ENCODE measurements at places on chromosomes 1 and 21.
A peak's percentile ranks its signal among the peaks of the same experiment; 100 is the strongest.

DNA sequence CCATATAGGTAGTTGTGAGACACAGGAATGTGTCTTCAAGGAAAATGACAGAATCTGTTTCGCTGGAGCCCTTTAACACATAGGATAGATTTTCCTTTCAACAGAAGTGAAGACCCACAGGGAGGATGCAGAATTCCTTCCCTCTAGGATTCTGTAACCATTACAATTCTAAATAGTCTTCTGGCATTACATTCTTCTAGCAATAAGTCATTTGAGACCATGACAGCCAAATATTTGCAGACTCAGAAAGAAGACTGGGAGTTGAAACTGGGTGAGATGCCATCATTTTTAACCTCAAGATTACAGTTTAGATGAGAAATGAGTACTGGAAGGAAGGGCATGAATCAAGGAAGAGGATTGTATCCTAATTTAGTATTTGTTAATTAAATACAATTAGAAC, 61.6 kb downstream of the ZBTB18 start:
- DNase-seq = no peak

- DNase-seq = no peak
Measured at GRCh38 chr21:41764558-41765419, 2.1 kb downstream of the RIPK4 start.

GRCh38 chr1:221841251-221841982, 99.5 kb upstream of the DUSP10 start:
- DNase-seq = no peak

DNA sequence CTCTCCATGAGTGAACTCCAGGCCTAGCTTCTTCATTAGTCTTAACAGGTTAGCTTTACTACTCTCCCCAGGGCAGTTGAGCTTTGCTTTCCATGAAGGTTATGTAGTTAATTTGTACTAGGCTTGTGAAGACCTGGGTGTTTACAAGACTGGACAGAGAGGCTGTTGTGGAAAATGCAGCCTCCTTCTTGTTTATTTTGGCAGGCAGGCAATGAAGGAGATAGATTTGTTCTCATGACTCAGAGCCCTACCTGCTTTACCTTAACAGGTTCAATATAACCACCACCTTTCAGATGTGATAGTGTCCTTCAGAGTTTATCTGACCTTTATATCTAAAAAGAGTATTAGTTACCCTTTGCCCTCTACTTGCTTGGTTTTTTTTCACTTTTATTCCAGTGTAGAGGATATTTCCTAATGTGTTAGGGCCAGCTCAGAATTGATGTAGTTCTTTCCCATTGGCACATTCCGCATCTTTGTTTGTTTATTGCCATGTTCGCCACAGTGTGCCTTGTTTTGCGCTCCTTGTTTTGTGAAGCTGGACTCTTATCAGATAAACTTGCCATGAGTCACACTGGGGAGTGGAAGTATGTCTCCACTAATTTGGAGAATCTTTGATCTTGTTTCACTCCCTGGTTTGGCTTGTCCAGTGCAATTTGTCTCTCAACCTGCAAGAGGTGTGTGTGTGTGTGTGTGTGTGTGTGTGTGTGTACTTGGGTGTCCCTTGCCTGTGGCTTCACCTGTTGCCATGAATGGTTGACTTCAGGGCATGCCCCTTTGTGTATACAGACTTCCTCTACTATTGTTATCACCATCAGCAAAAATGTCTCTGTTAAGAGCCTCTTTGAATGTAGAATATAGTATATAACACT, 87.4 kb upstream of the MACF1 start:
- no peak for DNase-seq

GRCh38 chr1:181166377-181167196, 78.1 kb downstream of the IER5 start:
- no peak for DNase-seq

GRCh38 chr1:108819878-108820277, 37.0 kb downstream of the AKNAD1 start:
- DNase-seq = no peak

- DNase-seq = peak; percentile 48
Measured at GRCh38 chr1:31422505-31423319, 9.7 kb downstream of the SERINC2 start.

DNA sequence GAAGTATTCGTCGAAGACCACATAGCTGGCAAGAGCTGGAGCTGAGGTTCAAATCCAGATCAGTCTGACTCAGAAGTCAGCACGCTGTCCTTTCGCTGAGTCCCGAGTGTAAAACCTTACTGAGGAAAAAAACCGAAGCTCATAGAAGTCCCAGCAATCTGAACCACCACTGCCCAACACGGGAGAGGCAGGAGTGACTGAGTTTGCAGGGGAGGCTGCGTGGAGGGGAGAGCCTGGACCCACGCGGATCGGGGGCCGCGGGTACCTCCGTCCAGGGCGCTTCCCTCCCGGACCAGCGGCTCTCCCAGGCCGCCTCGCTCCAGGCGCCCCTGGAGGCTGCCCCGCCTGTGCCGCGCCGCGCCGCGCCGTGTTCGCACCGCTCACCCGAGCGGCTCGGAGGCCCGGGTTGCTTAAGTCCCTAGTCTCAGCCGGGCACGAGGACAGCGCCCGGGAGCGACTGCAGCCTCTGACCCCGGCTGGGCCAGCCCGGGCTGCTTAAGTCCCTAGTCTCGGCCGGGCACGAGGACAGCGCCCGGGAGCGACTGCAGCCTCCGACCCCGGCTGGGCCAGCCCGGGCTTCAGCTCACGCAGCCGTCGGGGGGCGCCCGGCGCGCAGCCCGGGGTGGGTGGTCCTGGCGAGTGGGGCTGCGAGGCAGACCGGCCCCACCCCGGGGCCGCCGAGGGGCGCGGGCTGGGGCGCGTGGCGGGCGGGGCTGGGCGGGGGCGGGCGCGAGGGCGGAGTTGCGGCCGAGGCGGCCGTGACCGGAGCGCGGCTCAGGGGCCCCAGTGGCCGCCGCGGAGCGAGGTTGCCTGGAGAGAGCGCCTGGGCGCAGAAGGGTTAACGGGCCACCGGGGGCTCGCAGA, at the start of gene ADAMTSL4:
Gene ADAMTSL4, plus strand, starts transcription at position 777 of the 864 bp plus-strand sequence. CDS start 2,881 bp downstream, outside the sequence.
- no peak for DNase-seq

DNA sequence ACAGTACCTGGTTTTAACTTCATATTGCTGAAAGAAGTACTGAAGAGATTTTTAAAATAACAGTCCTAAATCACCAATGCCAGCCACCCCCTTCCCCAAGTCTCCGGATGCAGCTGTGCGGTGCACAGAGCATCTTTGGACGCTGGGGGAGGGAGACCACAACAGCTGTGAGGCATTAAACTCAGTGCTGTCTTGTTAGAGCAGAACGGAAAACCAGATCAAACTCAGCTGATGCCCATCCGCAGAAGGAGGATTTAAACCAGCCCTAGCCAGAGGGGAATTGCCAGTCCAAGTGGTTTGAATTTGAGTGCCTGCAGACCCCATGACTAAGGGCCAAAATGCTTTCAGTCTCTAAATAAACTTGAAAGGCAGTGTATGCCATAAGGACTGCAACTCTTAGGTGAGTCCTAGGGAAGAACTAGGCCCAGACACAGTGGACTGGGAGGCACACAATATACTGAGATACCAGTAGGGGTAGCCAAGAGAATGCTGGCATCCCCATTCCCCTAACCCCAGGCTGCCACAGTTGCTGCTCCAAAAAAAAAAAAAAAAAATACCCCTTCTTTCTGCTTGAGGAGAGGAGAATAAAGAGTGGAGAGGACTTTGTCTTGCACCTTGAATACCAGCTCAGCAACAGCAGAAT, 576.2 kb downstream of the NEGR1 start:
- DNase-seq = no peak

Measured in amygdala (tissue), 56 donors.